Activated T-helper 17 cell treated with anti-CD3 and anti-CD28 coated beads, Interleukin-2, amount 50 U/mL, for 72 hours (primary cell): ENCODE measurements at places on chromosomes 3 and 15. TPM values are rescaled to one million over a fixed set of nuclear protein-coding genes. Genes with fewer than 3 reads are reported as not detected.
A peak's percentile ranks its signal among the peaks of the same experiment; 100 is the strongest.

DNA sequence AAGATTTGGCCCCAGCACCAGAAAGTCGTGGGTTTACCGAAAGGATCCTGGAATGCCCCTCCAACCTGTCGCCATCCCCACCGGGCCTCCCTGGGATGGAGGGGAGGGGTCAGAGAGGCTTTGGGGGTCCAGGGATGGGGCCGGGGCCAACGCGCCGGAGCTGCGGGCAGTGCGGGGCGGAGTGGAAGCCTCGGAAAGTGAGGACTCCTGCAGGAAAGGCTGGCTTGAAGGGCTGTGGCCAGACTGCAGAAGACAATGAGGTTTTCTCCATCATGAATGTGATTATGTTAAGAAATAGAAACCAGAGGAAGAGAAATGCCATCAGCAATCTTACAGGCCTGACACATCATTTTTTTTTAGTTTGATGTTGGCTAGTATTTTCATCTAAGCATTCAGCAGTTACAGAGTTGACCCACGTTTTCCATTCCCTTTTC is 738 bp downstream of the YEATS2 start:
- peak; percentile 41 for ATAC-seq

GRCh38 chr3:54630101-54630623 is 297.7 kb downstream of the LRTM1 start:
- no peak for ATAC-seq

GOLGA8S gene
- 0.06 TPM for total RNA-seq

DNA sequence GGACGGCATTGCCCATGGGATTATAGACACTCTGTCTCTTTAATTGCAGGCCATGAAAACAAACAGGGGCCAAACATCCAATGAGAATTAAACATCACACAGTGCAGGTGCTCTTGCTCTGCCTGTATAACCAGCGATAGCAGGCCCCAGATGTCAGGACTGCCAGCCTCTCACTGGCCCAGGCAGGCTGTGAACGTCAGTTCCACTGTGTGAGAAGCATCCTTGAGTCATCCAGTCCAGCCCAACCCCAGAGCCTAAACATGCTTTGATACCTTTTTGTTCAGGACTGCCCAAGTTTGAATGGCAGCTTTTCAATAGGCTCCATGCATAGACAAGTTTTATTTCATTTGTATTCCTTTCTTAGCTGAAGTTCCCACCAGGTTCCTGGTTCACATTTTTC is 189.8 kb downstream of the SLCO3A1 start:
- peak; percentile 43 for ATAC-seq

- no peak for ATAC-seq
Measured at GRCh38 chr3:34225821-34226366, 427.5 kb downstream of the PDCD6IP start.

DNA sequence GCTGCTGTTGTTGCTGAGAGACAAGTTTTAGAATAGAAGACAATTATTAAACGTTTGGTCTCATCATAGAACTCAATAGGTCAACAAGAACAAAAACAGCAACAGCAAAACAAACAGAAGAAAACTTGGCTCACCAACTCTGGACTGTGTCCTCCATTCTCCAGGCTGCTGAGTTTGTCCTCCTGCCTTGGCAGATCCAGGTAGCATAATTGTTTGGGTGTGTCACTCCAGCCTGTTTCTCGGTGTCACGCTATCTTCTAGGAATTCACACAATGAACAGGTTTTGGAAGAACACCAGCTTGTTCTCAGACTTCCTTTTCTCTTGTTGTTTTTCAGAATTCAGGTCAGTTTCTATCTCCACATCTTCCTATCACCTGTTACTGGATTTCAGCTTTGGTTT is 34.7 kb downstream of the ARRDC4 start:
- no peak for ATAC-seq

DNA sequence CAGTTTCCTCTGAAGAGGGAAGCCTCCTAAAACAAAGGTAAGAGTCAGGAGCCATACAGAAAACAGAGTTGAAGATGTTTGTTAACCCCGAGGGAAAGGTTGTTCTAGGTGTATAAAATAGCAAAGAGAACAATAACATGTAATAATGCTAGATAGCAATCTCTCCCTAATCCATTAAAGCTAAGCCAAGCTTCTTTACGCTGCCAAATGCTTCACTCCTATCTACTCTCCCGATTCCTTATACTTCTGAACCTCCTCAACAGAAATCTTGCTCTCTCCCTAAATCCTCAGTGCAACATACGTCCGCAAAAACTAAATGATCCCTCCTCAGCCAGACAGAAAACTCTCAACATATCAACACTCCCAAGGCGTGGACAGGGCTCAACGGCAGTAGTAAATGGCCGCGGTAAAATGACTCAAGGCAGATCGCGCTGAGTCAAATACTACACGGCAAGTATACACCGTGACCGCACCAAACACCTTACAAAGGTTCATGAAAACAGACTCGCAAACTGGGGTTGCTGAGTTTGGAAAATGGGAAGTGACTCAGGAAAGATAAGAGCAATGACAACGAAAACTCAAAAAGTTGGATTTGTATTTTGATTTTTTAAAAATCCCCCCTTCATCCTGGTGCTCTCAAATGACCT is 682 bp downstream of the CLDND1 start:
- ATAC-seq, result peak; percentile 77

- peak; percentile 3 for ATAC-seq
Measured at GRCh38 chr15:89244574-89244903, 760 bp downstream of the FANCI start.
